ENCODE measurements at places on chromosomes 12 and 14.

DNA sequence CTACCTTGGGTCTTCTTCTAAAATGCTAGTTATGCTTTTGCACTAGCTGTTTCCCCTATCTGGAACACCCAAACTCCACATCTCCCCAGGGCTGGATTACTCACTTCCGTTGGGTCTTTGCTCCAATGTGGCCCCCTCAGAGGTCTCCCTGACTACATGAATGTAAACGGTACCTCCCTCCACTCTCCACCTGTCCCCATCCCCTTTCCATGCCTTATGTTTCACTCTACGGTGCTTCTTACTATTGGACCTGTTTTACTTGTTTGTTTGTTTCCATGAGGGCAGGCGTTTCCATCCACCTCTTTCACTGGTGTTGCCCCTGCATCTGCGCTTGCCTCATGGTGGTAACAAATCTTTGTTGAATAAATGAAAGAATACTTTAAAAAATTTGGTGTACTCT lies 256.4 kb downstream of the SNAPC1 start:
- DNase-seq: no peak

DNA sequence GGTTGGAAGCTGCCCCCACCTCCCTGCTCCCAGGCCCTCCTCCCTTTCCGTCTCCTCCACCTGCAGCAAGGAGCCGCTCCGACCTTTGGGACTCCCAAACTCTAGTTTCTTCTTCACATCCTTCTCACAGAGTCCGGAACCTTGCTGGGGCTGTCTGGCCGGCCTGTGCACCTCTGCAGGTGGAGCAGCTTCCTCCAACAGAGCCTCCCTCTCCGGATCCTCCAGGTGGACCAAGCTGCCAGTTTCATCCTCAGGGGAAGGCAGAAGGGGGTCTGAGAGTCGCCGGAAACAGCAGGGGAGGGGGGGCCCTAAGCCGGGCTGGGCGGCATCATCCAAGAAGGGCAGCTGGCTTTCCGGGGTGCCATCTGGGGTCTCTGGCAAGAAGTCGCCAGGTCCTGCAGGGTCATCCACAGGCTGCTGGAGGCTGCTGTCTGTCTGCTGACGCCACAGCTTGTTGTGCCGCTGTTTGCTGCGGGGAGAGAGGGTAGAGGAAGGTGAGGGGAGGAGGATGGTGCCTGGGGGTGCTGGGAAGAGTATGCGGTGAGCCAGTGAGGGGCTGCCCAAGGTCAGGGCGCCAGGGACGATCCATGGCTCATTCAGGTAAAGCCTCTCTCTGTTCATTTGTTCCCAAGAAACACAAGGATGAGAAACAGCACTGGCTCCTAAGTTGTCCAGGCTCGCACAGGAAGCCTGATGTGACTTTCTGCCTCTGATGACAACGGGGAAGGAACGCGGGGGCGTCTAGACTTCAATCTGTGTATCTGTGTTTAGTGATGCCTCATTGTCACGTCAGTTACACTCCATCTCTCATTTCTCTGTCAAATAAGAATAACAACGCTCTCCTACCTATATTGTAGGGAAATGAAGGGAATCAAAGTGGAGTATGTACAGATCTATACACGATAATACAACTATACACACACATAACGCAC lies 61.3 kb upstream of the CORO1C start:
- DNase-seq: no peak

DNA sequence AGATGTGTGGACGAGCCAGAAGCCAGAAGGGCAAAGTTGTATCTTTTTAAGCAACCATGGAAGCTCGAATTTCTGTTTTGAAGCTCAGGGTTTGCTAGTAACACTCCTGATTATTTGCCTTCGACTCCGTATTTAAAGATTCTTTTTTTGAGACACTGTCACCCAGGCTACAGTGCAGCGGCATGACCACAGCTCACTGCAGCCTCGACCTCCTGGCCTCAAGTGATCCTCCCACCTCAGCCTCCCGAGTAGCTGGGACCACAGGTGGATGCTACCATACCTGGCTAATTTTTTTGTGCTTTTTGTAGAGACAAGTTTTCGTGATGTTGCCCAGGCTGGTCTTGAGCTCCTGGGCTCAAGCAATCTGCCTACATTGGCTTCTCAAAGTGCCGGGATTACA lies 18.7 kb upstream of the OASL start:
- no peak for DNase-seq

- no peak for DNase-seq
These were observed 567.6 kb downstream of the BCL11B start for GRCh38 chr14:98704441-98704840.

- DNase-seq: no peak
These were observed 19.4 kb downstream of the ADGRD1 start for GRCh38 chr12:130973109-130973508.
